ENCODE measurements at places on chromosomes 1 and 21.

DNA sequence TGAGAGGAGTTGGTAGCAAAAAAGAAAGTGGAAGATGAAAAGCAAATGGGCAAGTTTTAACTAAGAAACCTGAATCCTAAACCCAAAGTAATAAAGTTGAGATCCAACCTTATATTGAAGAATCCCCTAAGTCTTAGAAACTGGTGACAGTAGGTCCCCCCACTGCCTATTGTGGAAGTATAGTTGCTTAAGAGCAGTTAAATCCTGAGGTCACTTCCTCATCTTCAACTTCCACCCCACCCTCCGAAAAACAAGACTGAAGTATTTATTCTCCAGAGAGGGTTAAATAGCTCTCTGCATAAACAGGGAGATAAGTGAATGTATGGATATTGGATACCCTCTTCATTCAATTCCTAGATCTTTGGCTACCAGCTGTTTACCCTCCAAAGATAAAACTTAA lies 3.3 kb upstream of the DSTYK start:
- DNase-seq: no peak

DNA sequence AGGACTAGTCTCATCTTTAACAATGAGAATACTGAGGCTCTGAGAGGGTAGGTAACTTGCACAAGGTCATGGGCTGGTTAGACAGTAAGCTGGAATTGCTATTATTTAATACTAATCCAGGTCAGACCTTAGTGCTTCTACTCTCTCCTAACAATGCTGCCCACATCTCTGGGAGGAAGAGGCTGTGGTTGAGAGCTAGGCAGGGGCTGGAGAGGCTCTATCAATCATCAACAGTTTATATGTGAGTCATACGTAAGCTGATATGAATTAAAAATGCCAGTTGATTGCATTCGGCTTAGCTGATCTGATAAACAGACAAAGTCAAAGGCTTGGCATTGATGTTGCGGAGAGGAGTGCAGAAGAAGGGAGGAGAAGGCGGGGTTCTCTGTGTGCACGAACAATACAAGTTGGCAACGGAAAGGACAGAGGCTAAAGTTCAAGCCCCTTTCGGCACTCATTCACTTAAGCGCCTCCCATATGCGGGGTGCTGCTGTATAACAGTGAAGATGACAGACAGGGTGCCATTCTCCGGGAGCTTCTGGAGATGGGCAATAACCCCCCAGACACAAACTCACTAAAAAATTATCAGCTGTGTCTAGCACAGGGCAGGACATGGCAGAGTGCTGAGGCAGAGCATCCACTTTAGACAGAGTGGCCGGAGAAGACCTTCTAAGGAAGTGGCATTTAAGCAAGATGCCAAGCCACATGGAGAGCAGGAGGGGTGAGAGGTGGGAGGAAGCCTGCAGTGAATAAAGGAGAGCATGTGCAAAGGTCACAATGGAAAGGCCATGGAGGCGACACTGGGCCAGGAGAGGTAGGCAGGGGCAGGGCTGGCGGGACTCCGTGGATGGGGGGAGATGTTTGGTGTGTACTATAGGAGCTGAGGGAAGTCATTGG lies 195.2 kb downstream of the ZSCAN20 start:
- no peak for DNase-seq

- no peak for DNase-seq
Observed at GRCh38 chr1:227428803-227429202, 110.5 kb upstream of the CDC42BPA start.

GRCh38 chr1:145859491-145860023 lies 676 bp upstream of the PIAS3 start:
- peak; percentile 62 for DNase-seq

- no peak for DNase-seq
Observed at GRCh38 chr21:29166323-29166722, 35.9 kb downstream of the MAP3K7CL start.

DNA sequence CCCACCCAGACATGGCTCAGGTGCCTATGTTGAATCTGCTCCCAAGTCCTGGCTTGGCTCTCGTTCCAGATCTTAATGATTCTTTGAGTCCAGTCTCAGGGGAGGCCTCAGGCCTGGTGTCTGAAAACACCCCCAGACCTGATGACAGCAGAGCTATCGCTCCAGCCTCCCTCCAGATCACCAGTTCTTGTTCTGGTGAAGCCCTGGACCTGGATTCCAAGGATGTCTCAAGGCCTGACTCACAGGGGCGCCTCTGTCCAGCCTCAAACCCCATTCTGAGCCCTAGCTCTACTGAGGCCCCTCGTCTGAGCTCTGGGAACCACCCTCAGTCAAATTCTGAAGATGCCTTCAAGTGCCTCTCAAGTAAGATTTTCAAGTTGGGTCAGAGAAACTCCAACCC lies 11.4 kb downstream of the MROH7 start:
- no peak for DNase-seq

DNA sequence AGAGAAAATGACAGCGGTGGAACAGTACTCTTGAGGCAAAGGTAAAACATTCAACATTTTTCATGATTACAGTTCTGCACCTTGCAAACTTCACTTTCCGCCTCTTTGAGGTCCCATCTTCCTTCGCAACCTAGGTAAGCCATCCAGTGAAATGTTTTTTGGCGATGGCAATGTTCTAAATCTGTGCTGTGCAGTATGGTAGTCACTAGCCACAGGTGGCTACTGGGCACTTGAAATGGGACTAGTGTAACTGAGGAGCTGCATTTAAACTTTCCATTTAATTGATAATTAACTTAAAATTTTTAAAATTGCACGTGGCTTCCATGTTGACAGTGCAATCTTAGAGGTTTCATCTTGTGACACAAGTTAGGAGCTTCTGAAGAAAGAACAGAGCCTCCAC lies 13.0 kb downstream of the EXOC8 start:
- no peak for DNase-seq

- no peak for DNase-seq
Observed at GRCh38 chr1:223731133-223731770, 18.9 kb downstream of the CAPN2 start.
